ENCODE measurements at places on chromosomes 1 and 21.

- no peak for DNase-seq
These were observed 71.7 kb downstream of the SETD4 start for GRCh38 chr21:35988416-35989137.

GRCh38 chr1:108055387-108055786, 90.4 kb upstream of the VAV3 start:
- no peak for DNase-seq

DNA sequence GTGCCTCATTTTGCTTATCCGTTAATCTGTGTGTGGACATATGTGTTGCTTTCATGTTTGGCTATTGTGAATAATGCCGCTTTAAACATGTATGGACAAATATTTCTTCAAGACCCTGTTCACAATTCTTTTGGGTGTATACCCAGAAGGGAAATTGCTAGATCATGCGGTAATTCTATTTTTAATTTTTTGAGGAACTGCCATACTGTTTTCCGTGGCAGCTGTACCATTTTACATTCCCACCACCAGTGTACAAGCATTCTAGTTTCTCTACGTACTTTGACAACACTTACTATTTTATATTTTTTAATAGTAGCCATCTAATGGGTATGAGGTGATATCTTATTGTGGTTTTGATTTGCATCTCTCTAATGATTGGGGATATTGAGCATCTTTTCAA, 7.1 kb upstream of the NID1 start:
- no peak for DNase-seq

DNA sequence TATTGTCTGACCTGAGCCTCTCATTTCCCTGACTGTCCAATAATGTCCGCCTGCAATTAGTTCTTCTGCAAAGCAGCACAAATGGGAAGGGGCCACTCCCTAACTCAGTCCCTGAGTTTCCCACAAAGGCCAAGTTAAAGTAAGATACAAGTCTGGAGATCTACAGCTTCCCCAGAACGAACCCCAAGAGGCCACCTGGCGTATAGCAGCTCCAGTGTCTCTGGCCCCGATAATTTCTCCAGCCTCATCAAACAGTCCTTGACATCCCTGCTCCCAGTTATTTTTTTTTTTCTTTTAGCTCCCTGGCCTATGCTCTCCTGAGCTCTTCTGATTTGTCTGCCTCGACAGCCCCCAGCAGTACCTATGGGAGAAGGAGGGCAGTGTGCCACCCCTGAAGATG, 8.1 kb upstream of the ACKR1 start:
- DNase-seq: no peak

GRCh38 chr1:215476541-215476940, 90.6 kb upstream of the KCTD3 start:
- DNase-seq: no peak

- no peak for DNase-seq
These were observed 1018.5 kb downstream of the ADGRL2 start for GRCh38 chr1:82819234-82819633.

GRCh38 chr1:15975358-15975804, 520 bp downstream of the ZBTB17 start:
- DNase-seq: peak; percentile 45

- no peak for DNase-seq
These were observed 116.6 kb upstream of the PRDX6 start for GRCh38 chr1:173360487-173361063.

- no peak for DNase-seq
These were observed 17.9 kb downstream of the HMGN2 start for GRCh38 chr1:26490155-26490554.

- no peak for DNase-seq
These were observed 2.6 kb downstream of the CACNA1S start for GRCh38 chr1:201109651-201110050.

DNA sequence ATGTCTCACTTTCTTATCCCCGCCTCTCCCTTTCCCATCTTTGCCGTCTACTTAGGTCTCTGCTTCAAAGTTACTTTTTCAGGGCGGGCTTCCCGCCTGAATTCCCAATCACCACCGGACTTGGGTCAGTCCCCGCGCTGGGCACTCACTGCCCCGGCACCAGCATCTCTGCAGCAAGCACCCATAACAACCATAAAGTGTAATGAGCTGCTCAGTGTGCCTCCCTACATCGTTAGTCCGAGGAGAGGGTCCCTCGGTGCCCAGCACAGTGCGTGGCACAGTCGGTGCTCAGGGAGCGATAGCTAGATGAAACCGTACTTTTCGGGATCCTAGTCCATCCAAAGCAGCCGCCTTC, 633 bp upstream of the CTPS1 start:
- DNase-seq: no peak
